Stimulated activated CD4-positive, alpha-beta T cell treated with anti-CD3 and anti-CD28 coated beads, Interleukin-2, amount 100 ng/mL, for 24 hours (primary cell): ENCODE measurements at places on chromosomes 16 and 17.

- no peak for DNase-seq
Observed at GRCh38 chr17:9668517-9668916, 23.2 kb downstream of the USP43 start.

GRCh38 chr17:31558748-31559583, 167.5 kb downstream of the RAB11FIP4 start:
- DNase-seq: peak; percentile 55

DNA sequence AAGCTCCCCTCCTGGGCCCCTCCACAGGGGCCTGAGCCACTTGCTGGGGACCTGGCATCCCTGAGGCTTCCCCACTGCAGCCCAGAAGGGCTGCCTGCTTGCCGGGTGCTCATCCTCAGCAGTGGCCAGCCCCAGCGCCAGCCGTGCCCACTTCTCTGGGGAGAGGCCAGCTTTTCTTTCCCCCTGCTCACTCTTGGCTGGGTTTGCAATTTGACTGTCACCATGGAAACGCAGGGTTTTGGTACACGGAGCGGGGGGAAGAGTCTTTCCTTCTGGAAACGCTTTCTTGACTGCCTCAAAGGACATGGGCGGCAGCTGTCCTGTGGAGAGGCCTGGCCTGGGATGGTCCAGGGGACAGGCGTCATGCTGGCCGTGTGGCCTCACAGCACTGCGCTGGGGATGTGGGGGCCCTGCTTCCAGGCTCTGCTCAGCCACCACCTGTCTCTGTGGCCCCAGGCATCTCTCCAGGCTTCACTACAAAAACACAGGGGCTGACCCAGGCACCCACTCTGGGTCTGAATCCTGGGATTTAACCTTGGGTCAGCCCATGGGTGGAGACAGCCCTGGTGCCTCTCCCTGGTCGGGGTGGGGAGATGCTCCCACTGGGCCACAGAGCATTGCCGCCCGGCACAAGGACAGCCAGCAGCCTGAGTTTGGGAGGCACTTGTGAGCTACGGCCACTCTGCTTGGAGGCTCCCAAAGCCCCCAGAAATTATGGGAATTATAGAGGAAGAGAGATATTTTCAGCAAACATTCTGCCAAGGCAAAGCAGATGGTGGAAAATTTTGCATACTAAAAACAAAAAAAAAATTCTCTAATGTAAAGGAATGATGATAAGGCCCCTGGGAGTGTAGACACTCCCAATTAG, 45.9 kb upstream of the DOC2B start:
- DNase-seq: no peak

DNA sequence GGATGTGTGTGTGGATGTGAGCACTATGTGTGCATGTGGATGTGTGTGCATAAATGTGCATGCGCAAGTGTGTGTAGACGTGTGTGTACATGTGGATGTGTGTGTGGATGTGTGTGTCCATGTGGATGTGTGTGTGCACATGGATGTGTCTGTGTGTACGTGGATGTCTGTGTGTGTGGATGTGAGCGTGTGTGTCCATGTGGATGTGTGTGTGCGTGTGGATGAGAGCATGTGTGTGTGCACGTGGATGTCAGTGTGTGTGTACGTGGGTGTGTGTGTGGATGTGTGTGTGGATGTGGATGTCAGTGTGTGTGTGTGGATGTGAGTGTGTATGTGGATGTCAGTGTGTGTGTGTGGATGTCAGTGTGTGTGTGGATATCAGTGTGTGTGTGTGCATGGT, 63.6 kb upstream of the DOC2B start:
- no peak for DNase-seq

- DNase-seq: no peak
Observed at GRCh38 chr17:49054342-49055092, 57.3 kb downstream of the IGF2BP1 start.

GRCh38 chr16:59905606-59906005, 1171.5 kb upstream of the GOT2 start:
- DNase-seq: no peak
